Neural progenitor cell (in vitro differentiated cells): ENCODE measurements at places on chromosomes 7 and 10. TPM values are rescaled to one million over a fixed set of nuclear protein-coding genes. Genes with fewer than 3 reads are reported as not detected.

Gene EEPD1
- total RNA-seq = 1.1 and 6.5 TPM in 2 replicates

Gene GNAT3
- not detected in 2 replicates for total RNA-seq

Gene C7orf57
- total RNA-seq = not detected in 2 replicates

- no peak for DNase-seq
Observed at GRCh38 chr7:151110236-151110940, 24.1 kb downstream of the AGAP3 start.

GRCh38 chr10:129955601-129956285, 8.3 kb downstream of the EBF3 start:
- peak; percentile 32 for DNase-seq

DNA sequence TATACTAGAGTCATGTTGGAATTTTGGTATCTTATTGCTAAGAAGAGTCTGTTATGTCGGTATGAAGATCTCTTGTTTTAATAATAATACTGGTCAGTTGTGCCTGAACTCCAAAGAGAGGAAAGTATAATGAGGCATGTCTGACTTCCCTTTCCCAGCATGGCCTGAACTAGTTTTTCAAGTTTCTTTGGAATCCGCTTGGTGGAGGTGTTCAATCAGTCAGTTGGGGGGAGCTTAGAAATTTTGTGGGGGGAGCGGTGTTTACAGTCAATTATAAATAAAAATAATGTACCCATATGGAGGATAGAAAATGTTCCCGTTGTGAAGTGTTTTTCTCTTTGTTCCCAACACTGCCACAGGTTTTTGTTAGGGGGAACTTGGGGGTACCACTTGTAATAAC, 1.5 kb upstream of the TRDMT1 start:
- DNase-seq = no peak

DNA sequence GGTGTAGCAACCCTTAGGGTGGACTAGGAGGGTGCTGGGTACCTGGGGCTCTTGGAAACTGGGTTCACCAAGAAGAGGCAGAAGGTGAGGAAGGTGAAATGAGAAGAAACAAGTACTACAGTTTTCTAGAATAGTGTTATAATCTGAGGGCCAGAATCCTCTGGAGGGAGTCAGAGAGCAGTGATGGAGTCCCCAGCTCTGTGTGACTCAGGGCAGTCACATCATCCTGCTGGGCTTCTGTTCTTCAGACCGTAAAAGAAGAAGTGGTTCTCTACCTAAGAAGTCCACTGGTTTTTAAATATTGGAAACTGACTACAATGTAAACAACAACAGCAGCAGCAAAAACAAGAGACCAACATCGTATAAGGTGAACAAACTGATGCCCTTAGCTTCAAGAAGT, 197.3 kb downstream of the PRPF18 start:
- peak; percentile 48 for DNase-seq

GRCh38 chr10:116030576-116030975, 242.4 kb downstream of the GFRA1 start:
- no peak for DNase-seq

GRCh38 chr7:31407178-31407676, 66.7 kb upstream of the NEUROD6 start:
- DNase-seq = no peak

DNA sequence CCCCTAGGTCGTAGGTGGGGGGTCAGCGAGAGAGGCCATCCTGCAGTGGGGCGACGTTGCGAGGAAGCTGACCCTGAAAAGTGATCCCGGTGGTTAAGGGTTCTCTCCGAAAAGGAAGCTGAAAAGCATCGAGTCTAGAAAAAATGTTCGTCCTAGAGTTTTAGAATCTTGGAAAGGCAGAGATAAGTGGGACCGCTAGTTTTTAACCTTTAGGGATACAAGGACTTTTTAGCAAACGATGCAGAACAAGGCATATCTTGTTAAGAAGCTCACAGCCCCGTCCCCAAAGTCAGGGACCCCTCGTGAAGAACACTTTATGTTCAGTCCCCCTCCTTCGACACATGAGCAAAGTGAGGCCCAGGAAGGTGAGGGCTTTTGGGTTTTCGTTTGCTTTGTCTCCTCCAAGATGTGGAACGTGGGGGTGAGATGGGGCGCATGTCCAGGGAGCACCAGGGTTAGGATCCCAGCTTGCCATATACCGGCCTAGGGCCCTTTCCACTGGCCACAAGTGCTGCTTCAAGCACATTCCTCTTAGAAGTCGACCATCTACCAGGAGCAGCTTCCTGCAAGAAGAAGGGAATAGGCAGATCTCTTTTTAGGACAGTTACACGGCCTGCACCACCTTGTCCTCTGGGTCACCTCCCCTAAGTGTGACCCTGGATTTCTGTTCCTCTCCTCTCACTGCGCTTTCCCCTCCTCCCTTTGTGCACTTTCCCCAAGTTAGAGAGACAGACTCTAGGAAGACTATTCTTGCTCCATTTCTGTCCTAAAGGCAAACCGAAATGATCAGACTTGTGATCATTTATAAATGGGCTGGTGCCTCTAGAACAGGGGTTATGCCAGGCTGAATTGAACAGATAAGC, 969 bp downstream of the SLC35G1 start:
- DNase-seq = no peak

DNA sequence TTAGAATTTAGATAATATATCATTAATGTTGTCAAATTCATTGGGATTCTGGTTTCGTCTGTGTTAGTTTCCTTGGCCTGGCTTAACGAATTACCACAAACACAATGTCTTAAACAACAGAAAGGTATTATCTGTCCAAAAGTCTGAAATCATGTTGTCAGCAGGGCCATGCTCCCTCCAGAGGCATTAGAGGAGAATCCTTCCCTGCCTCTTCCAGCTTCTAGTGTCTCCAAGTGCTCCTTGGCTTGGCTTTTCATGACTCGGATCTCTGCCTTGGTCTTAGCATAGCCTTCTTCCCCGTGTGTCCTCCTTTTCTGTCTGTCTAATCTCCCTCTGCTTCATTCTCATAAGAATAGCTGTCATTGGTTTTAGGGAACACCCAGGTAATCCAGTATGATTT, 482.5 kb downstream of the SEMA3D start:
- DNase-seq = peak; percentile 18
